ENCODE measurements at places on chromosomes 5 and 9.

- DNase-seq = no peak
Observed at GRCh38 chr9:112065806-112066606, 109.1 kb downstream of the SUSD1 start.

DNA sequence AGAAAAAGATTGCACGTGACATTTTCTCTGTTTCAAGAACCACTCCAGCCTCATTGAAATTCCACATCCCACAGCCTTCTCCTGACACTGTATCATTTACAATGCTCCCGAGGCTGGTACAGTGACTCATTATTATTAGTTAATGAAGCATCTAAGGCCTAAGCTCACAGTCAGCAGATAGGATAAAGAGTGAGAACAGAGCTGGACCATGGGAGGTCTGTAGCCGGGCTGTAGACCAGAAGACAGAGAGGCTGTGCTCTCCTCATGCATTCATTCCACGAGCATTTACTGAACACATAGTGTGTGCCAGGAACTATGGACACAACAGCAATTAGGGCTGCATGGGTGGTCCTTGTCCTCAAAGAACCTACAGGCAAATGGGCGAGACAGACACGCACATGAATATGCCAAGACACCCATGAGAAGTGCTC, 47.3 kb upstream of the GALNT10 start:
- no peak for DNase-seq

GRCh38 chr5:97065475-97065874, 76.9 kb downstream of the LIX1 start:
- no peak for DNase-seq

DNA sequence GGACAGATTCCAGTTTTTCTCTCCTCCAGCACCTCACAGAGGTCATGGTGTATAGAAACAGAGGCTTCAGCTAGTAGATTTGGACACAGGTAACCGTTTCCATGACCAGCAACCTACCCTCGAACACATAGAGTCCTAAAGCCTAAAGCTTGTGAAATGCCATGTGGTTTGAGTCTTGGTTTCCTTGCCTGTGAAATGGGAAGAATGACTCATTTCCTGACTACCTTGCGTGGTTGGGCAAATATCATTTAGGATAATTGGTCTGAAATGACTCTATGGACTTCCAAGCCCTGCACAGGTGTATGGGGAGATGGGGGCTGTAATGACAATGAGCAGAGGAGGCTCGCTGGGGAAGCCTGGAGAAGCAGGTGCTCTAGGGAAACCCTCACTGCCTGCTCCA, 134.6 kb downstream of the TTLL11 start:
- DNase-seq = no peak

- no peak for DNase-seq
Observed at GRCh38 chr9:2923766-2924379, 80.0 kb upstream of the PUM3 start.

DNA sequence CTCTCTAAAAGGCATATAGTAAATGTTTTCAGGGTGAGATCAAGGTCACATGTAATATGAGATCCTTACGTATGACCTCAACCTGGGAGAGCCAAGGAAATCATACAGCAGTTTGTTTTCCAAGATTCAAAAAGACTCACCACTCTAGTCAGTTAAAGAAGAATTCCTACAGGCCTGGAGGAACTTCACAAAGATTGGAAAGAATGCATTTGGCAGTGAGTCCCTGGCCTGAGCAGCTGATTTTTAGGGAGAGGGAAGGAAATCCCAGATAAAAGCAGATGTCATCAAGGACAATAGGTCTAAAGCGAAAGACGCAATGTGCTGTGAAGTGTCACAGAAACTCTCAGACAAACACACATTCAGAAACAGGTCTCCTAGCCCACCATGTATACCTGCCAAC, 424.0 kb upstream of the ZNF462 start:
- no peak for DNase-seq

- DNase-seq = no peak
Observed at GRCh38 chr9:121154782-121155181, 46.9 kb downstream of the RAB14 start.
